ENCODE measurements at places on chromosomes 16 and 17. TPM values are rescaled to one million over a fixed set of nuclear protein-coding genes. Genes with fewer than 3 reads are reported as not detected.

GRCh38 chr16:11201498-11202259, 54.3 kb downstream of the SOCS1 start:
- no peaks in the 10 kb centered on the region for H3K36me3 ChIP-seq
- no peak overlapping the region for H3K27ac ChIP-seq
- no peaks in the 10 kb centered on the region for H3K27me3 ChIP-seq
- H3K4me1 ChIP-seq, result peaks cover 23% of the 10 kb centered on the region
- no peak overlapping the region for H3K4me3 ChIP-seq

- no peak overlapping the region for H3K27ac ChIP-seq
- H3K36me3 ChIP-seq, result no peaks in the 10 kb centered on the region
- no peaks in the 10 kb centered on the region for H3K4me1 ChIP-seq
- H3K4me3 ChIP-seq, result no peak overlapping the region
- H3K27me3 ChIP-seq, result no peaks in the 10 kb centered on the region
Measured at GRCh38 chr17:52298881-52299280, 140.4 kb upstream of the CA10 start.

DNA sequence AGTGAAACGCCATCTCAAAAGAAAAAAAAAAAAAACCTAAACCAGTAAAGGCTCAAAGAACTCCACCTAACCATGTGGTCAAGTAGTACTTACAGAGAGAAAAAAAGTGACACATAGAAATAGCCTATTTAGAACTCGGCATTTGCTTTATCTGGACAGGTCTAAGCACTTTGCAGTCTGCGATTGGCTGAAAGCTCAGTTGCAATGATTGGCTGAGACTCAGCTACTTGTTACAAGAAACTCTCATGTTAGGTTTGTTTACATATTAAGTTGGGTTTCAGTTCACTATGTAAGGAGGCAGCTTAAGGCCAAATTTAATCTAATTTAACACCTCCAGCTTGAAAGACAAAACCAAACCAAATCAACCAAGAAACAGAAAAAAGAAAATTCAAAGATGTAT, 19.1 kb downstream of the ABCC3 start:
- DNase-seq, result no peak
- H3K4me3 ChIP-seq, result no peak overlapping the region
- H3K27me3 ChIP-seq, result no peaks in the 10 kb centered on the region
- H3K4me1 ChIP-seq, result no peaks in the 10 kb centered on the region

The SLC35G6 gene
- not detected for total RNA-seq

DNA sequence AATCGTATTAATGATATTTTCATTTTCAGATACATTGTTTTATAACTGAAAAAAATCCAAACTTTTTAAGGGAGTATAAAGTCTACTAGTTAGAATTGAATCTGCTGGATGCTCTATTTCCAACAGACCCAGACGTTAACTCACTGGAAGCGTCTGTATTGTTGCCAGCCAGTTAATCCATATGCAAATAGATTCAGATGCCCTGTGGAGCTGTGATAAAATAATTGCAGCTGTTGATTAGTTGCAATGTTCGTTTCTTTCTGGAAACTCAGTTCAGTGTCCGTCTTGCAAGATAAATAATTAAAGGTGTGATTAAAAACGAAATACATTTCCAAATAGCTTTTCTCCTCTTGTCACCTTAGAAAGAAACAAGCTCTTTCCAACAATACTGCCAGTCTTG, 5.1 kb upstream of the GNA13 start:
- DNase-seq, result no peak
- no peaks in the 10 kb centered on the region for H3K36me3 ChIP-seq
- H3K27ac ChIP-seq, result no peak overlapping the region
- no peak overlapping the region for H3K4me3 ChIP-seq
- H3K4me1 ChIP-seq, result peaks cover 3% of the 10 kb centered on the region
- H3K27me3 ChIP-seq, result peaks cover 4% of the 10 kb centered on the region

DNA sequence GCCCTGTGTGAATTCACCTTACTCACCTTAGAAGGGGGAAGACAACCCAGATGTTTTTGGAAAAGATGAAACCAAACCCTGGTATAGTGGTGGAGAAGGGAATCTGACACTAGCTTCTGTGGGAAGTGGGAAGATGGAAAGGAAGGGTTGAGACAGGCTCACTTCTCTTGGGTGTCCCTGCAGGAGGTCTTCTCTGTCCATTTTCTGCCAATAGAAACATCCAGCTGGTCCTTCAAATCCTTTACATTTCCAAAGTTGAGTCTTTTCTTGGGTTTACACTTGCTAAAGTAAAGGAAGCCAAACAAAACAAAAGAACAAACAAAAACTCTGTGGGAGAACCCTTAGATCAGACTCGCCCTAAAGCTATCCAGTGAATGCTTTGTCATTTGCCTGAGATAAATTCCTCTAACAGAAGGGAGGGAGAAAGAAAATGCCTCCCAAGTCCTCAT, 10.2 kb downstream of the HOXB1 start:
- no peaks in the 10 kb centered on the region for H3K4me1 ChIP-seq
- no peak overlapping the region for H3K4me3 ChIP-seq
- H3K27me3 ChIP-seq, result peaks cover 74% of the 10 kb centered on the region

The CEP295NL gene
- total RNA-seq, result 0.19 TPM

Data from activated naive CD8-positive, alpha-beta T cell treated with anti-CD3 and anti-CD28 coated beads for 36 hours (primary cell).